ENCODE measurements at places on chromosomes 7 and 10. TPM values are rescaled to one million over a fixed set of nuclear protein-coding genes. Genes with fewer than 3 reads are reported as not detected.

Gene MSMB
- total RNA-seq = not detected

Gene OPALIN
- total RNA-seq = not detected

Gene H2BK1
- not detected for total RNA-seq

Gene POU6F2
- 0.12 TPM for total RNA-seq

Gene GPER1
- 0.08 TPM for total RNA-seq

Gene AKR1C1
- total RNA-seq = 1.1 TPM

Gene DLX6
- total RNA-seq = not detected

Gene LIPA
- total RNA-seq = 34.3 TPM

Gene TMEM270
- total RNA-seq = not detected

Gene TCAF2
- total RNA-seq = 22.2 TPM

Gene POLR2J2
- total RNA-seq = 37.4 TPM

Gene LIPK
- total RNA-seq = not detected

Gene PLXDC2
- not detected for total RNA-seq

Gene TMEM273
- 14.0 TPM for total RNA-seq

Gene CYP2E1
- 0.48 TPM for total RNA-seq

Gene GLI3
- not detected for total RNA-seq

Gene UPK3BL2
- total RNA-seq = 52.4 TPM

All from activated CD4-positive, alpha-beta T cell treated with anti-CD3 and anti-CD28 coated beads, Interleukin-2, amount 10 ng/mL, durations not matched to agents 7 days and 5 days (primary cell).